CD4-positive, alpha-beta memory T cell (primary cell): ENCODE measurements at places on chromosomes 6 and 20. TPM values are rescaled to one million over a fixed set of nuclear protein-coding genes. Genes with fewer than 3 reads are reported as not detected.

DNA sequence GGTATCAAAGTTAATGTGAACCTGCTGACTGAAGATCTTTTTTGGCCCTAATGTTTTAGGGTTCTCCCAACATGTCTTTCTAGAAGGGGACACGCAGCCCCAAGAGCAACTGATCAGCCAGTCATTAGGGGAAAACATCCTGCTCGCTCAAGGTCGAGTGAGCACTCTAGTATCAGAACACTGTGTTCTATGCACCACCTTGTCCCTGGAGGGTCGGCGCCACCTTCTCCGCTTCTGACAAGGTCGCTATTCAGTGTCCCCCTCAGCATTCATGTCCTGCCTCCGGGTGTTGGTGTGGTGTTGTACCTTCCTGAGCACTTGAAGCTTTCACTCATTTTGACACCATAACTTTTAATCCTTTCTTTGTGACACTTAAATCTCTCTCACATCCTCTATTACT is 331.2 kb upstream of the KCNQ5 start:
- no peak for DNase-seq

DNA sequence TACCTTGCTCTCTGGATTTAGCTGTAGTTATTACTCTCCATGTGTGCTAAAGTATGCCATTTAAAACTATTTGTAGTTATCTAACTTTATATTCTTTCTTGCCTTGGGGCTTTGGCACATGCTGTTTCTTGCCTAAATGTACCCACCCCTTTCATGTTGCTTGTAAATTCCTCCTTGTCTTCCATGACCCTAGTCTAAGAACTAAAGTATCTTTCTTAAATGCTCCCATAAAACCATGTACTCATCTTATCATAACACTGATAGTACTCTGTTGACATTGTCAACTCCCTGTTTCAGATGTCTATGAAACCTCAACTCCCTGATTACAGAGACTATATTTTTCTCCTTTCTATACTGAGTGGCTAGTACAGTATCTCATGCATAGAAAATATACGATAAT is 564.9 kb upstream of the IRAK1BP1 start:
- no peak for DNase-seq

DNA sequence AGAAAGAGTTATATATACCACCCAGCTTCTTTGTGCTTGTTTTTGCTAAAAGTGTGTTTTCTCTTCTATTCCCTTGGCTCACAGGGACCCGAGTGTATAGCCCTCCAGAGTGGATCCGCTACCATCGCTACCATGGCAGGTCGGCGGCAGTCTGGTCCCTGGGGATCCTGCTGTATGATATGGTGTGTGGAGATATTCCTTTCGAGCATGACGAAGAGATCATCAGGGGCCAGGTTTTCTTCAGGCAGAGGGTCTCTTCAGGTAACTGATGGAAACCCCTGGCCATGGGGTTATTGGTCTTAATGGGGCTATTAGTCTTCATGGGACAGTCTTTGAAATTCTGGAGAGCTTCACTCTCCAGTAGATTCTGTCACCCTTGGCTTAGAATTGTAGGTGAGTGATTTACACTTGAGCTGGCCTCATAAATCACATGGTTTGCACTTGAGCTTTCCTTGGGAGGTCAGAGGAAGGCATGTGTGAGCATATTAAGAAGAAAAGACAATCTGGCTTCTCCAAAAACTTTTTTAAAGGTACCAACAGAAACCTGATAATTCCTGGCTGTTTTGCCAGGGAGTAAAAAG is 3.0 kb downstream of the PIM1 start:
- no peak for DNase-seq

DNA sequence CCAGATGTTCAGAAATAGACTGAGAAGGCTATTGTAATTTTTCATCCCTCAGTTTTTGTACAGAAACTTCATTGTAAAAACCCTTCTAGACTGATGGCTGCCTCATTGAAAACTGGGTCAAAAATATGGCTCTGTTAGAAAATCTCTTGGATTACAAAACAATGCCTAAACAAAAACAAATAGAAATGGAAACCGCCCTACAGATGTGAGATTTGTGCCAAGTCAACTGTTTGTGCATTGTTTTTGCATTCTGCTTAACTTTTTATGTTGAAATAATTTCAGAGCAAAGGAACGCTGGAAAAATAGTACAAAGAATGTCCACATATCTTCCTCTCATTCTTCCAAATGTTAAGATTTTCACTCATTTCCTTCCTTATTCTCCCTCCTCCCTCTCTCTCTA is 425.1 kb downstream of the FOXA2 start:
- DNase-seq, result no peak

Gene TMEM74B
- total RNA-seq, result not detected

Gene RGS17
- not detected for total RNA-seq

Gene SRSF12
- total RNA-seq, result not detected

Gene SLCO4A1
- total RNA-seq, result 0.97 TPM
